Dermis blood vessel endothelial cell (primary cell): ENCODE measurements at places on chromosomes 12 and 14. TPM values are rescaled to one million over a fixed set of nuclear protein-coding genes. Genes with fewer than 3 reads are reported as not detected.

DNA sequence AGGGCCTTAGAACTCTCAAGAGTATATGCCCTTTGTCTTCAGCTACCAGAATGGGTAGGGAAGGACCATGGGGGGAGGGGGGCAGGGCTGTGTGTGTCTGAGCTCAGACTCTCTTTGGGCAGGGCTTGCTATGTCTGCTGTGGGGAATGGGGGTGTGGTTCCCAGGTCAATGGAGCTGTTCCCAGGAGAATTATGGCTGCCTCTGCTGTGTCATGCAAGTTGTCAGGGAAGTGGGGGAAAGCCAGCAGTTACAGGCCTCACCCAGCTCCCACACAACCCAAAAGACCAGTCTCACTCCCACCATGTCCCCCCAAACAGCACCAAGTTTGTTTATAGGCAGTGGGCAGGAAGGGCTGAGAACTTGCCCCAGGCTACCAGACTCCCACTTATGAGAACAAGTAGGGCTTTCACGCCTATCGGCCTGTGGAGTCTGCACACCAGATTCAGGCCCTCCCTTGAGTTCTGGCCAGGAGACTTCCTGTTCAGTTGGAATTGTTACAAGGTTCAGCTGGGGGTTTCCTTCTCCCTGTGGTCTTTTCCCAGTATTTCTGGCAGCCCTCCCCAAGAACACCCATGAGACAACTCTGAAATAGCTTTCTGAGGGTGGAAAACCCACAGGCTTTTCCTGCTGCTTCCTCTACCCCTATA lies 6.1 kb upstream of the SERPINA11 start:
- DNase-seq = no peak

- DNase-seq = peak; percentile 90
Observed at GRCh38 chr14:90382491-90383125, 14.2 kb upstream of the CALM1 start.

DNA sequence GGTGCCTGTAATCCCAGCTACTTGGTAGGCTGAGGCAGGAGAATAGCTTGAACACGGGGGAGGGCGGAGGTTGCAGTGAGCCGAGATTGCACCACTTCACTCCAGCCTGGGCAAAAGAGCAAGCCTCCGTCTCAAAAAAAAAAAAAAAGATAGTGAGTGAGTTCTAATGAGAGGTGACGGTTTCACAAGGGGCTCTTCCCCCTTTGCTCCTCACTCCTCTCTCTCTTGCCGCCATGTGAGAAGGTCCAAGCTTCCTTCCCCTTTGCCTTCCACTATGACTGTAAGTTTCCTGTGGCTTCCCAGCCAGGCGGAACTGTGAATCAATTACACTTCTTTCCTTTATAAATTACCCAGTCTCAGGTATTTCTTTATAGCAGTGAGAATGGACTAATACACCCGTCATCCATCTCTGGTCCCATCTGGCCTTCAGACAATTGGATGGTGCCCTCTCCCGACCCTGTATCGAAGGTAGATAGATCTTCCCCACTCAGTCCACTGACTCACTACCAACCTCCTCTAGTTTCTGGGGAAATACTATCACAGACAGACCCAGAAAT lies 27.0 kb upstream of the RCOR1 start:
- DNase-seq = peak; percentile 21

DNA sequence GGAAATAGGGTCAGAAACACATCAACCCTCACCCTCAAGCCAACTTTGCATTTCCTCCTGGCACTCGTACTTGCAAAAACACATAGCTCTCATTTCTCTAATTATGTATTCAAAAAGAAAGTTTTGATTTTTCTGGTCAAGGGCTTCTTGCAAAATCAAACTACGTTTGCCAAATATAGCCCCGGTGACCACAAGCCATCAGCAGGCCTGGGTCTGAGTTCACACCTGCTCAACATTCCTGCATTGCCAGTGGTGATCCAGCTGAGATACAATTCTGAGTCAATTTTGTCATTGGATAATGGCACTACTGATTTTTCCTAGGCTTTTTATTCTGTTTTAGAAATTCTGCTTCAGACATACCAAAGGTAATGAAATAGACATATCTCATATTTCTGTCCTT lies 10.7 kb upstream of the BHLHE41 start:
- no peak for DNase-seq

GRCh38 chr12:15404485-15404884 lies 82.2 kb downstream of the PTPRO start:
- DNase-seq = peak; percentile 4

The AP5M1 gene
- total RNA-seq = 23.7 and 38.9 TPM in 2 replicates

GRCh38 chr14:27078191-27078590 lies 480.4 kb upstream of the NOVA1 start:
- DNase-seq = no peak

The TAS2R7 gene
- total RNA-seq = not detected in 2 replicates

DNA sequence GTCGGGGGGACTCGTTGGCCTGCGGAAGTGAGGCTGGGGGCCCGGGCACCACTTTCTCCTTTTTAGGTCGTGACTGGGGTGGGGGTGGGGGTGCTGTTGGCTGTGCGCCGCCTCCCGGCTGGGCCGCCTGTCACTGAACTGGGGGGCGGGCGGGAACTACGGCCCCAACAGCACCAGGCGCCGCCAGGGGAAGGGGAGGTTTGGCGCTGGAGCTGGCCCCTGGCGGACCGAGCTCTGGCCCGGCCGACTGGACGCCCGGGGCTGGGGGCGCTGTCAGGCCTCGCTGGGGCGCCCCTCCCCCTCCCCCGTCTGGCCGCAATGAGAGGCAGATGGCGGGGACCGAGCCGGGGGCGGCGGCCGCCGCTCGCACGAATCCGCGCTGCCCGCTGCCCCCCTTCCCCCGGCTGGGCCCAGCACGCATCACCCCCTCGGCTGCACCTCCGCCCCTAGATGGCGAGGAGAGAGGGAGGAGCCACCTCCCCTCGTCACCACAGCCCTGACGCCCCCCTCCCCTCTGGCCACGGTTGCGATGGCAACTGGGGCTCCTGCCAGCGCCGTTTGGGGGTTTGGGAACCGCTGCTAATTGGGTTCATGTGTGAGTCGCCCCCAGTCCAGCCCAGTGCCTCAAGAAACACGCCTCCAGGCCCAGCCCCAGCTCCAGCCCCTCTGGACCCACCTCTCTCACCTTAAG lies 723 bp downstream of the NFATC4 start:
- DNase-seq = peak; percentile 55

DNA sequence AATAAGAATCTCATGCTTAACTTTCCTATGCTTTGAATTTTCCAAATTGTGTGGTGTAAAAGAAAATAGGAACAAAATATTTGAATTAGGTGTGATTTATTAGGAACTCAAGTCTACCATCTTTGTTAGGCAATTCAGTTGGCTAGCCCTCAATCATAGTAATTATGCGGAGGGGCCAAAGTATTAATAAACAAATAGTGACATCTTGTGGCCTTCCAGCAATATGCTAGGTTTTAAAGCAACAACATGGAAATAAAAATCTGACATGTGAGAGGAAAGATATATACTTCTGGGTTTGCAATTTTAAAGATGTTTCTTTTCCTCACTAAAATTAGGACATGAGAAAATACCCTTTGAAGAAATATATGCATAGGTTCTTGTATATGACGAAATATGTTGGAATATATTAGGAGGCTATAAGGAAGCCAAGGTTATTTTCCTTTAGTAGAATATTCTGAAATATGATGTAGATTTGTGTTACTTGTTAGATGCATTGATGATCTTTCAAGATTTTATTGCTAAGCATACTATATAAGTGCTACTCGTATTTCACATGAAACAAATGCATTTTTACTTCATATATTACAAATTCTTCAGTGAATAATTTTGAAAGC lies 200.4 kb downstream of the PTPRO start:
- peak; percentile 70 for DNase-seq
